ENCODE measurements at places on chromosomes 1 and 21.
A peak's percentile ranks its signal among the peaks of the same experiment; 100 is the strongest.

DNA sequence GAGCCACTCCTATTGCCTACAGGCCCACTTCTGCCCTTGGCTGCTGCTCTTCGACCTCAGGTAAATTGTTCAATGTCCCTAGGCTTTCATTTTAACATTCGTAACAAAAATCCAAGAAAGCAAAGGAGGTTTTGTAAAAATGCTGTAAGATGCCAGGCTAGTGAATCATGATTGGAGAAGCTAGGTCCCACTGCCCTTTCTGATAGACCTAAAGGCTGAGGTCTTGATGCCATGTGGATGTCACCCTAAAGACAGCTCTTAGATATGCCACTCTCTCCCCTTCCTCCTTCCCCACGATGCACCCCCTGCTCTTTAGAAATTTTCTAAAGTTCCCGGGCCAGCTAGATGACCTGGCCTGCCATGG, 9.9 kb upstream of the TMEM39B start:
- DNase-seq = no peak

- DNase-seq = no peak
These were observed 21.6 kb downstream of the GLMN start for GRCh38 chr1:92277105-92277723.

GRCh38 chr1:226627050-226627755, 78.6 kb downstream of the STUM start:
- DNase-seq = no peak

DNA sequence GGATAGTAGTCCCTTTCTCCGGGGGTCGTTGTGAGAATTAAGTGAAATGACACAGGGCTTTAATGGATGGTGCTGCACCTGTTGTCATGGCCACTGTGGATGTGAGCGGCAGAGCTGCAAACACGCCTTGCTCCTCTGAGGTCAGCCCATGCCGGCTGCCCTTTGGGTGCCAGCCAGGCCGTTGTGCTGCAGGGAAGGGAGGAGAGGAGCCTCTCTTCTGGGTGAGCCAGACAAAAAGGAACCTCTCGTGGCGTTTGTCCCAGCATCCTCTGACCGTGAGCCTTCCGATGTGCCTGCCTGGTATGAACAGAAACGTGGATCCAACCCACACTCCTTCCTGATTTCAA, 383.0 kb upstream of the VAMP3 start:
- DNase-seq = no peak

- DNase-seq = peak; percentile 84
These were observed at the start of gene CD52 for GRCh38 chr1:26317612-26318337. TSS of gene CD52 (plus strand) at chr1:26317958. CDS start at chr1:26318018, 60 bp downstream.

DNA sequence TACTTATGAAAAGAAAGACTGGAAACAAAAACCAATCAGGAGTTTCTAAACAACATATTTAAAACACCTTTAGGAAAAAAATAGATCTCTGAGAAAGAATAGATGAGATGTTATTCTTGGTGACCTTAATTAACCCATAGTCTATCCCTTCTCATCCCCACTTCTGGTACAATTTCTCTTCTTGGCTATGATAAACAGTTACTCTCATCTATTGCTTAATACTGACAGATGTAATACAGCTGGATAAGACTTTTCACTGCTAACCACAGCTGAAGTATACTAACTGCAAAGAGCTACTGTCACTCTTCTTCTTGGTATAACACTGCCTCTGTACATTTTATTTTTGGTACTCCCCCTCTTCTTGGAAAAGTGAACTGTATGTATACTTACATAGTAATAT, 15.2 kb downstream of the EXTL2 start:
- no peak for DNase-seq

- no peak for DNase-seq
These were observed 123.6 kb downstream of the DSCAM start for GRCh38 chr21:40723317-40723716.

- no peak for DNase-seq
These were observed 14.4 kb upstream of the FNBP1L start for GRCh38 chr1:93433407-93433961.

- no peak for DNase-seq
These were observed 11.4 kb downstream of the PRPF3 start for GRCh38 chr1:150332651-150333290.

GRCh38 chr1:221816899-221817298, 75.0 kb upstream of the DUSP10 start:
- DNase-seq = no peak

- peak; percentile 94 for DNase-seq
These were observed 754 bp downstream of the PRRC2C start for GRCh38 chr1:171486048-171486519.

- DNase-seq = no peak
These were observed 112.8 kb downstream of the C1orf21 start for GRCh38 chr1:184499616-184500015.

GRCh38 chr1:31762726-31763670, 1.1 kb downstream of the ADGRB2 start:
- peak; percentile 75 for DNase-seq

DNA sequence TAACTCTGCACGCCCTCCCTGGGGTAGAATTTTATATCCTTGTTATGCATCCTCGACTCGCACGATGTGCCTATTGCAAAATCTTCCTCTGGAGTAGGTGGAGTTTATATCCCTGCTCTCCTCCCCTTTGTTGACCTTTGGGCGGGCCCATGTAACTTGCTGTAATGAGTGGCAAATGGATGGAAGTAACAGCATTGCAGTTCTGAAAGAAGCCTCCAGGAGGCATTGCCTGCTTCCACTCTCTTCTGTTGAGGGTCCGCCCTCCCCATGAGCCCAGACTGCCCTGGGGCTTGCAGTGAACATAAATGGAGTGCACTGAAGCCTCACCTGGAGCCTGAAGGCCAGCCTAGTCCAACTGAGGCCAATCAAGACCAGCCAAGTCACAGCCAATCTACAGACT, 62.2 kb upstream of the GRIK3 start:
- no peak for DNase-seq

GRCh38 chr1:204592246-204592948, 76.2 kb downstream of the MDM4 start:
- no peak for DNase-seq

DNA sequence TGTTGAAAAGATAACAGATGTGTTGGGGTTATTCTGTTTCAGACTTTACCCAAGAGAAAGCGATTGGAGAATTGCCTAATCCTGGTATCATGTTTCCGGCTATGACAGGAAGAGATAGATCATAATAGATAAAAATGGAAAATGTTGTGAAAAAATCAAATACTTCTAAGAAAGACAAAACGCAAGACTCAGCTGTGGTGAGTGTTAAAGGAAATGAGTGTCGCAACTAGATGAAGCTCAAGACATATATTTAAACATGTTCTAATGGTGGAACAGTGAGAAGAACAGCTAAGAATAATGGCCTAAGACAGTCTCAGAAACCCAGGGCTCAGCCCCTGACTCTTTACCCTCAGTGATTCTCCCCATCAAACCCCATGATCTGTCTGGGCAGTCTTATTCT, 426.7 kb upstream of the RUNX1 start:
- no peak for DNase-seq

GRCh38 chr1:192892934-192893333, 84.1 kb downstream of the RGS2 start:
- DNase-seq = no peak

DNA sequence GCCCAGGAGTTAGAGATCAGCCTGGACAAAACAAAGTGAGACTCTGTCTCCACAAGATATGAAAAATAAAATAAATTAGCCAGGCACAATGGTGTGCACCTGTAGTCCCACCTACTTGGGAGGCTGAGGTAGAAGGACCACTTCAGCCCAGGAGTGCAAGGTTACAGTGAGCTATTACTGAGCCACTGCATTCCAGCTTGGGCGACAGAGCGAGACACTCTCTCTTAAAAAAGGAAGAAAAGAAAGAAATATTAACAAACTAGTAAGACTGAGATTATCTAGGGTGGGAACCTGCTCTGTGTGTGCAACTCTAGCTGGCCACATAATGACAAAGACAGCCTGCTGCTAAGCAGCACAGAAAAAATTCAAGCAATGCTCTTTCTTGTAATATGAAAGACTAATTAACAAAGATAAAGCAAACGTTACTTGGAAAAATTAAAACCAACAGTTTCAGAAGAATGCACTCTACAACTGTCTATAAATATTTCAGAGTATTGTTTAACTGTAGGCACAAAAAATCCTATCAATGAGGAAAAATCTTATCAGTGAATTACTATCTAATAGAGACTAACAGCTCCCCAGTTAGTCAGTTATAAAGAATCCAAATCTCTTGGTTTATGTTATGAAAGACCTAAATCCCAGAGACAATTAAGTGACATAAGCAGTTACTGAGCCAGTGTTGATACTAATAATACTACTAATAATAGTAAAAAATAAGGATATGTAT, 74.5 kb downstream of the ENAH start:
- no peak for DNase-seq

DNA sequence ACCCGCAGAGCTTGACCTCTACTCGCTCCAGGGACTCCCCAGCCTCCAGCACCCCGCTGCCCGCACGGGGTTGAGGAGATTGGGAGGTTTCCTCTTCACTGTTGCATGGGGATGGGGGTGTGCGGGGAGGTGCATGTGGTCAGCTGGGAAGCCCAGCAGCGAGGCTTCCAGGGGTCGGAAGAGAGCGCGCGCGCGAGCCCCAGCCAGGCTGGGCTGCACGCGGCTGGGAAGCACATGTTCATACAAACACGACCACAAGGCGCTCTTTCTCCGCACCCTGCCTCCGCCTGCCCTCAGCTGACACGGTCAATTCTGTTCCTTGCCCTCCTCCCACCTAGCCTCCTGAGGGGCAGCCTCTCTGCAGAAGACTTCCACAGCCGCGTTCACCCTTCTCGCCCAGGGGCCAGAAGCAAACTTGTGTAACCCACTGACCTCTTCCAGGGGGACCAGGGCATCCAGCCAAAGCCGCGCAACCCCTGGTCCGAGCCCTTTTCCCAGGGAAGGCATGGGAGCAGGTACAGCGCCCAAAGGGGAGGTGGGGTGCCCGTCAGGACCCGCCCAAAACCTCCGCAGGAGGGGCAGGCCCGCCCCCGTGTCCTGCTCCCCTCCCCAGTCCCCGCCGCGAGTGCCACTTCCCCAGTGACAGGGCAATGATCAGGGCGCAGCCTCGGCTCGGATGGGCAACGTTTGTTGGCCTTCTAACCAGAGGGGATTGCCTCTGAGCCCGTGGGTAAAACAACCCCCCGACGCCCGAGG, 1.3 kb downstream of the COL24A1 start:
- DNase-seq = no peak

- DNase-seq = no peak
These were observed 3.7 kb downstream of the PLPPR4 start for GRCh38 chr1:99268021-99268420.

DNA sequence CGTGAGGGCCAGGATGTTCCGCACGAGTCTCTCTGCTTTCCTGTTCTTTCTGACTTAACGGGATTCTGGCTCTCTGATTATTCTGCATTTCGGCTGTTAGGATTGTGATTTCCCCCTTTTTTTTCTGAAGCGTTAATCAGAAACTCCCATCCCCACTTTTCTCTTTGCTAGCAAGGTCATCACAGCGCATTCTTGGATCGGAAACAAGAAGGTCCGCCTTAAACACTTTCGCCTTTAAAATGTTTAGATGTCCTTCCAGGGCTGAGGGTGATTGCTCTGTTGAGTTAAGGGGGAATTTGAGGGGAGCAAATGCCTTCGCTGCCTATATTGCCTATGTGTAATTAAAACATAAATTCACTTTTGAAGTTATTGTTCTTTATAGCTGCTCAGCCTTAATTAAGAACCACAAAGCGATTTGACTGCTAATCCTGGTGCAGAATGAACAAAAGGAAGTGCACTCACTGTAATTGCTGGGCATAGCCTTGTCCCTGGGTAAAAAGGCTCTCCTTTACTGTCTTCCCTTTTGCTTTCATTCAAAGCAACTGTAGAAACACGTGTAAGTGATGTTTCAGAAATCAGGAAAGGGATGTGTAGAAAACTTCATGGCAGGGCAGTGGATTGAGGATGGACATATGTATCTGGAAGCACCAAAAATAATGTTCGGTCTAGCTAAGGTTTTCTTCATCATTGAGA, 1.2 kb downstream of the LAMC1 start:
- DNase-seq = no peak

GRCh38 chr1:117817629-117818028, 111.8 kb downstream of the GDAP2 start:
- DNase-seq = no peak

- no peak for DNase-seq
These were observed 90.2 kb upstream of the CSF3R start for GRCh38 chr1:36572906-36573305.

DNA sequence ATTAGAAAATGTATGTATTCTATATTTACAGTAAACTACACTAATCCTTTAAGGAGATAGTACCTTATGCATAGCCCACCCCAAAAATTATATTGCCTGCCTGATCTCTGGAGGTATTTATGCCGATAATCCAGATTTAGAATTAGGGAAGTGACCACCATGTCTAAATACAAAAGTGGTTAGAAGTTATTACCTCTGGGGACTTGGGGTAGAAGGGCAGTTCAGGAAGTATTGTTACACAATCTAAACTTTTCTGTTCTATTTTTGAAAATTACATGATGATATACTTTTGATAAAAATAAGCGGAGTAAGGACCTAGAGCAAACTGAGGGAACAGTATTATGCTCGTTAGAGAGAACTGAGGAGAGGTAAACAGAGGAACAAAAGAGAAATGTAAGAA, 90.5 kb upstream of the ZP4 start:
- no peak for DNase-seq

DNA sequence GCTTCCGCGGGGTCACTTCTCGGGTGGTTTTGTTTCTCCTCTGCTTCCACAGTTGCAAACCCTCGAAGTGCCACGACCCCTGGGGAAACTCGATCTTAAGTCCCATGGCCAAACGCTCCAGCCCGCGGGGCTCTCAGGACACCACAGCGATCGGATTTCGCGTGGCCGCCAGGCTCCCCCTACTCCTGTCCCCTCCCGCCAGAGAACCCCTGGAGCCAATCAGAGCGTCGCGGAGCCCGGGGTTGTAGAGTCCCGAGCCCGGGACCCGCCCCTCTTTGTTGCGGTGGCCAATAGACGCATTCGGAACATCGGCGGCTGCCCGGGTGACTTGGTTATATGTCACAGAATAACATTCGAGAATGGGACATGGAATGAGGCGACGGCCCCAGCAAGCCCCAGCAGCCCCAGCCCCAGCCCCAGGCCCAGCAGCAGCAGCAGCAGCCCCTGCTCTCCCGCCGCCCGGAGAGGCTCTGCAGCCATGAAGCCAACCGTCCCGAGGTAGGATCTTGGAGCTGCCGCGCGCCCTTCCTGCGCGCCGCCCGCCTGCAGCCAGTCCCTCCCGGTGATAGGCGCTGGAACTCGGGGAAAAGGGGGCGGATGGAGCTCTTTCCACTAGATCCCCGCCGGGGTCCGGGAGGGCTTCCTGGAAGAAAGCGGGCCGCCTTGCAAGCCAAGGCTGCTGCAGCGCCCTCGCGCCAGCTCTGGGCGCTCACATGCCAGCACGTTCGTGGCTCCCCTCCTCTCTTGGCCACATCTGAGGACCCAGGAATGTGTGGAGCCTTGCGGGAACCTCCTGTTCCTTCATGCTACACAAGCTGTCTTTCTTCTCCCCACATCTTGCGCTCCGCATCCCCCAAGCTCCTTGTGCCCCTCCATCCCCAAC, at the start of gene VASH2:
Gene VASH2, plus strand, starts transcription at position 299 of the 883 bp plus-strand sequence. CDS start 1,002 bp downstream, outside the sequence.
- peak; percentile 56 for DNase-seq
